ENCODE measurements at places on chromosomes 1 and 21.

DNA sequence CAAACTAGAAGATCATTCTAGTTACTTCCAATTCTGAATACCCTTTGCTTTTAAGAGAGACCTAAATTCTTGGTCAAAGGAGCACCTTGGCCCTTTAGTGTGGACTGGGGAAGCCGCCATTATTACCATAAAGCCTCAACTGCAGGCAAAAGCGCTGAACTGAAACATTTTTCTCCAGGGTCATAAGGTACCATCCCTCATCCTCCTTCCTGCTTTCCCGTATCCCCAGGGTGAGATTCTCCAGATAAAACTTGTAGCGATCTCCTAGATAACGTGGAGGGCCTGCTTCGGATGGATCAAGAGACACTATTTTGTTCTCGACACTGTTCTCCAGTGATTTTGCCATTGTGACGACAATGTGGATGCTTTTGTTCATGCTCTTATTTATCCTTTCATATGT is 9.8 kb downstream of the SLAMF1 start:
- DNase-seq: no peak

DNA sequence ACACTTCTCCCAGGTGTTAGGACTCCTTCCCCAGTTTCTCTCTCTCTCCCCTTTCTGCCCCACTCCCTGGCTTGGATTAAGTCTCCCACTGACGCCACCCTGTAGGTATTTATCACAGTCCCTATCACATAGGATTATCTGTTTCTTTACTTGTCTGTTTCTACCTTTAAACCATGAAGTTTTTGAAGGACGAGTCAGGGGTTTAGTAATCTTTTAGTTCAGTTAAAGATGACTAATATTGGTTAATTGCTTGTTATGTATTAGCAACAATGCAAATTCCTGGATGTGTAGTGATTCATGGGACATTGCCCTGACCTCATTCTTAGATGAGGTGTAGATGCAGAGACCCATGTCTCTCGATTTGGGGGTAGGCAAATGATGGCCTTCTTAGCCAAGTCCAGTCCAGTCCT is 6.4 kb downstream of the LAMC1 start:
- DNase-seq: no peak

DNA sequence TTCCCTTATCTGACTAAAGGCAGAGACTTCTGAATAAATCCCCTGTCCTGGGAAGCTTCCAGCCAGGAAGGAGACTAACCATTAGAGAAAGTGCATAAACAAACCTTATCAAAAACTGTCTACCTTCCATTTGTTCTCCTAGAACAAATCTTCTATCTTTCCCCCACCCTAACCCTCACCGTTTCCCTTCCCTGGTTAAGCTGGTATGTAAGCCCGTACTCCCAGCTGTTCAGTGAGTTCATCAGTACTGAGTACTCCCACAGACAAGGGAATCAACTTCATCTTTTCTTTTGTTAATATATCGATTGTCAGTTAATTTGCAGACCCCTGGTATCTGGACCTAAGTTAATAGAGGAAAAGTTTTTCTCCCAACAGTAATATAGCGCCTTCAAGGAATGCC is 20.1 kb upstream of the COG2 start:
- DNase-seq: no peak

- DNase-seq: no peak
Observed at GRCh38 chr1:96207936-96208335, 513.6 kb upstream of the PTBP2 start.

DNA sequence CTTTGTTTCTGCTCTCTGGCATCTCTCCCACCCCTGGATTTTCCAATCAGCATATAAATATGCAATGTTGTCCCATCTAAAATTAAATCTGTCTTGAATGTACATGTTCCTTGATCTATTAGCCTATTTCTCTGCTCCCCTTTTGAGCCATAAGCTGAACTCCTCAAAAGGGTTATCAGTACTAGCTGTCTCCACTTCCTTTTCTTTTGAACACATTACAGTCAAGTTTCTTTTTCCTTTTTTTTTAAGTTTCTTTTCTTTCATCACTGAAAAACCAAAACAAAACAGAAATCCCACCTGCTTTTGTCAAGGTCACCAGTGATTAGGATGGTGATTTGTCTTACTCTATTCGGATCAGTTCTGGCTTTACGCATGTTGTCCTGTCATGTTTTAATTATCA is 29.3 kb downstream of the XCL2 start:
- DNase-seq: no peak

DNA sequence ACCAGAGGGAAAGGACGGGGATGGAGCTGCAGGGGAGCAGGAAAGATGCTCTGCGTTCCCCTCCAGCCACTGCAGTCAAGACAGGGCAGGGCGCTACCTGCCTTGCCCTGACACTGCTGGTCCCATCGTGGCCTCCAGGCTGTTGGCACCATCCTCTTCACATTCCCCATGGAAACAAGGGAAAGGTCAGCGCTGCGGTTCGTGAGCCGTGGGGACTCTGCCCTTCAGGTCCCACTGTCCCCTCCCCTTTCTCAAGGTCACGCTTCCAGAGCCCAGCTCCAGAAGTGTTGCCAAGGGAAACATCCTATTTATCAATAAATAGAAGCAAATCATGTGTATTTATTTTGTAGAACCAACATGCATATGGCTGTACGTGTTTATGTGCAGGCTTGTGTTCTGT is 56.0 kb downstream of the PGBD5 start:
- no peak for DNase-seq

DNA sequence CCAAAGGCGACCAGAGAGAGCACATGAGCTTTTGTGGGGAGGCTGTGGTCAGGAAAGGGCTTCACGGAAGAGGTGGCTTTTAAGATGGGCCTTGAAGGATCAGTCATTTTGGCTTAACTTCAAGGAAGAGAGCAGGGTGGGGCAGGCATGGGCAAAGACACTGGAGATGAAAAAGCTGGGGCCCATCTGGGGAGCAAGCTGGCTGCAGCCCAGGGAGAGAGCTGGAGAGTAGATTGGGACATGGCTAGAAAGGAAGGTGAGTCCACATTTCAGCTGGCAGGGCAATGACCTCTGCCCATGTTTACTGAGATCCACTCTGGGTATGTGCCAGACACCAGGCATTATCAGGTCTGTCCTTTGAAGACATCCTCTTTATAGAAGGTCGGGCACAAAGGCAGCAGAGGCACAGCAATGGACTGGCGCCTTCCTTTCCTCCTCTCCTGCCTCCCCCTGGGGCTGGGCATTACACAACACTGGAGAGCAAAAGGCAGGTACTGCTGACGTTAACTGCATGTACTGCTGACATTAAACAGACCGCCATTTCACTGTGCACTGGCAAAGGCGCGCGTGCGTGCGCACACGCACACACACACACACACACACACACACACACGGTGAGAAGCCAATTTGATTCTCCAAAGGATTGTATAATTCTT is 2.2 kb upstream of the UBXN10 start:
- no peak for DNase-seq

DNA sequence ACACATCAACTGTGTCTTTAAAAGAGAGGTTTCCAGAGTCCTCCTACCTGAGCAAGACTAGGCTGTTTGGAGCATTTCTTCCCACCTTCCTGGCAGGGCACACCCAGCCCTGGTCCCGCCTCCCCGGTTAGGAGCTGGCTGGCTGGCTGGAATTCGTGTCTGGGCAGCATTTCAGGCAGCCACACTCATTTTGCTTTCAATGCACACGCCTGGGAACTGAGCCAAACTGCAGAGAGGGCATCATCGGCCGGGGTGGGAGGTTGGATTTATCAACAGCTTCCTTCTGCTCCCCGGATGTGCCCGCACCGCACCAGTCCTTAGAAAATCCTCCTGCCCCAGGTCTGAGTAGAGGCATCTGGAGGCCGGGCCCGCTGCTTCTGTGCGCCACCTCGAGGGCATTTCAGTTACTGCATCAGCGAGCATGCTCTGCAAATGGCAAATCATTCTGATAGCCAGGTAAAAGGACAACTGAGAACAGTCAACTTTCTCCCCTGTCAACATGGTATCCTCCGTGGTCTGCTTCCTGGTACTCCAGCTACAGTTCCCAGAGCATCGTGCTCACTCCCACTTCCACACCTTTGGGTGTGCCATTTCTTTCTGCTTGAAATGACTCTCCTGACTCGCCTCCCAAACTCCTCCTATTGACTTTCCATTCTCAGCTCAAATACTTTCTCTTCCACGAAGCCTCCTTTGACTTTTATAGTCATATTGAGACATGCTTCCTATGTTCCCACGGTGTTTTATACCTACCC is 20.6 kb downstream of the TCEA3 start:
- DNase-seq: peak; percentile 87

DNA sequence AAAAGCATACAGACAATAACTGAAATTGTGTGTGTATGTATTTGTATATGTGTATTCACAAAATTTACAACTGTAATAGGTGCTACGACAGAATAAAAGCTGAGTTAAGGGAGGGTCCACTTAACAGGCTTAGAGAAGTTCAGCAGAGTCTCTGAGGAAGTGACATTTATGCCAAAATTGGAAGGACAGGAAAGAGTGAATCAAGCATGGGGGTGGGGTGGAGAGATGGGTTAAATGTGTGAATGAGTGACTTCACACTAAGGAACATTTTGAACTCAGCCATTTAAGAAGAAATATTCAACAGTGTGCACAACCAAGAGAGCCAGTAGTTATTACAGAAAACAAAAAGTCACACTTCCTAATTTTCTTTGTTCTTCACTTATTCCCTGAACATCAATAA is 53.8 kb upstream of the RGS1 start:
- DNase-seq: no peak

DNA sequence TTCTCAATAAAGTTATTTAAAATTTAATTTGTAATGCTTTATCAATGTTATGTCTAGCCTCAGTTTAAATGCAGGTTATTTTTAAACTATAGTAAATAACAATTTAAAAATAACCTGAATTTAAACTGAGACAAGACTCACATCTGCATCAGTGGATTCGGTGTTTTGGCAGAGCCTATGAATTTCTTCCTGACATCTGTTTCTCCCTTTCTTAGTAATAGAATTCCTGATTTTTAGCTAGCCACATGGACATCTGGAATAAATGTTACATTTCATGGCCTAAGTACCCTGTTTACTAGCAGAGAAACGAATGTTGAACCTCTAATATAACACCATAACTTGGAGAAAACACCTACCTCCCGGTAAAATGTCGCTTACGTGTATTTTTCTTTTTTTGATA is 1141.6 kb upstream of the ADGRL2 start:
- no peak for DNase-seq

DNA sequence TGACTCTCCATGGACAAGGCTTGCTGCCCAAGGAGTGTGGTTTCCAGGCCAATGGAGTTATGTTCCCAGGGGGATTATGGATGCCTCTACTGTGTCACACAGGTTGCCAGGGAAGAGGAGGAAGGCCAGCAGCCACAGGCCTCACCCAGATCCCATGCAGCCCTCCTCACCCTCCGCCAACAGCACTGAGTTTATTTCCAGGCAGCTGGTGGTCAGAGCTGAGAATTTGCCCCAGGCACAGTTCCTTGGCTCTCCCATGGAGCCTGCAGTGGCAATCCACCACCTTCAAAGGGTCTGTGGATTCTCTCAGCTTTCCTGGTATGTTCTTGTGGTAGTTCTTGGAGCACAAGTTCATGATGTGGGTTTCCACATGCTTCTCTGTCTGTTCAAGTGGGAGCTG is 79.2 kb downstream of the NTNG1 start:
- no peak for DNase-seq

GRCh38 chr1:42927274-42927841 is 31.3 kb downstream of the SLC2A1 start:
- DNase-seq: no peak

GRCh38 chr1:48644905-48645605 is 131.6 kb downstream of the BEND5 start:
- DNase-seq: peak; percentile 56

- DNase-seq: no peak
Observed at GRCh38 chr1:224047538-224047937, 66.4 kb upstream of the FBXO28 start.

DNA sequence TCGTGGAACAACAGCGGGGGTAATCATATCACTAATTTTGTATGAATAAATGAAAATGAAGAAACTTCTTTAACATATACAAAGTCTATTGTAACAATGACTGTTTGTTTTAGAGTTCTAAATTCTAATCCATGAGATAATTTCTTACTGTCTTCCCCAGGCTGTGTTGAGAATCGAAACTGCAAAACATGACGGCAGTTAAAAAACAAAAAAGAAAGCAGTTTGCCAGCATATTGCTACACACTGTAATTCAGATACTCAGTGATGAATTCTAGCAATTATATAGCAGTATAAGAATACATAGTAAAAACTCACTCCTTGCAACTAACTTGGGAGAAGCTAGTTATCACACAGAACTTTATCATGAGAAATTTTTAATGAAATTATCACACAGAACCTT is 22.1 kb downstream of the INSL5 start:
- no peak for DNase-seq

GRCh38 chr1:109046671-109047070 is 4.8 kb upstream of the WDR47 start:
- no peak for DNase-seq

DNA sequence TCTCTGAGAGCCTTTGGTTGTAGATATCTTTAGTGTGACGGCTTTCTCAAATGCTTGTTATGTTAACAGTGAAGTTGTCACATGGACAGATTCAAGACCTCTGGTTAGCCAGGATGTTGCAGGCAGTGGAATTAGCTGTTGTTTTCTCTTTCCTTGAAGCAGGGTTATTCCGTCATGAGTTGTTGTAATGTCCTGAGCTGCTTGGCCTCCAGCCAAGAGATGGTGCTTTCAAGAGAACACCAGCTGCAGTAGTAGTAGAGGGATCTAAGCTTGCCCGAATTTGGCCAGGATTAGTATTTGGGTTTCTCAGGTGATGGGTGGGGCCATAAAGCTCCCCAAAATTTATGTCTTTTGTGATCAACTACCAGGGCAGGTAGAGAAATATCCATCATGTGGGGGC is 13.4 kb downstream of the KCNE1 start:
- no peak for DNase-seq

DNA sequence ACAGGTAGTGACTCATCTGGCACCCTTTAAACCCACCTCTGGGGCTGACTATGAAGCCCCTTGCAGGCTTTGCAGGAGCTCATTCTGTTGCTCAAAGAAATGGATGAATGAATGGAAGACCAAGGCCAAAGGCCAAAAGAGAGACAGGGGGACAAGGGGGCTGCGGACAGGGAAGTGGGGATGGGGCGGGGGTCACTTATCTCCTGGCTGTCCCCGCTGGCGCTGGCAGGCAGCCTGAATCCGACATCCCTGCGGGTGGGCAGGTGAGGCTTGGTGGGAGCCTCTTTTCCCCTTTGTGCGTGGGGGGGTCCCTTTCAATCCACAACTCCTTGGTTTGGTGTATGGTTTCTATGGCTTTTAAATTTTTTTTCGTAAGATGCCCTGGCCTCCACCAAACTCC is 239.6 kb upstream of the C1orf174 start:
- no peak for DNase-seq

DNA sequence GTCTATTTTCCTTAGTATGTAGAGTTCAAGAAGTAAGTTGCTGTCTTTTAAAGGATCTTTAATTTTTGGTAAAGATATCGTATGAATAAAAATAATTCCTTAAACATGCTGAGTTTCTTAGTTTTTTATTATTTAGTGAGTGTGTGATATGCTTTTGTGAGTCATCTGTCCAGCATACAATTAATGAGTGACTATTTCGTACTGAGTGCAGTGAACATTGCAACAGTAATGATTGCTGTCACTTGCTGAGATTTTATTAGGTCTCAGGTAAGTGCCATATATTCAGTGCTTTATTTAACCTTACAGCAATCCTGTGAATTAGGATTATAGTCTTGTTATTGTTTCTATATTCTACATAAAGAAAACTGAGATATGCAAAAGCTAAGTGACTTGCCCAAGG is 22.6 kb downstream of the MIGA1 start:
- DNase-seq: no peak

- DNase-seq: peak; percentile 79
Observed at GRCh38 chr1:44036409-44037139, 5.3 kb upstream of the SLC6A9 start.
